ENCODE measurements at places on chromosomes 4 and X.

DNA sequence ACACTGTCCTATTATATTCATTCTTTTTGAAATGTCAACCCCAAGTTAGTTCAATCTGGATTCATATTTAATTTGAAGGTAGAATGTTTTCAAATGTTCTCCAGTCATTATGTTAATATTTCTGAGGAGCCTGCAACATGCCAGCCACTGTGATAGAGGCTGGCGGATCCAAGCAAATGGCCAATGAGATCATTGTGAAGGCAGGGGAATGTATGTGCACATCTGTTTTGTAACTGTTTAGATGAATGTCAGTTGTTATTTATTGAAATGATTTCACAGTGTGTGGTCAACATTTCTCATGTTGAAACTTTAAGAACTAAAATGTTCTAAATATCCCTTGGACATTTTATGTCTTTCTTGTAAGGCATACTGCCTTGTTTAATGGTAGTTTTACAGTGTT is 1.6 kb downstream of the CXCL1 start:
- DNase-seq = no peak

- no peak for DNase-seq
Observed at GRCh38 chr4:135186002-135186401, 984.4 kb upstream of the PABPC4L start.

DNA sequence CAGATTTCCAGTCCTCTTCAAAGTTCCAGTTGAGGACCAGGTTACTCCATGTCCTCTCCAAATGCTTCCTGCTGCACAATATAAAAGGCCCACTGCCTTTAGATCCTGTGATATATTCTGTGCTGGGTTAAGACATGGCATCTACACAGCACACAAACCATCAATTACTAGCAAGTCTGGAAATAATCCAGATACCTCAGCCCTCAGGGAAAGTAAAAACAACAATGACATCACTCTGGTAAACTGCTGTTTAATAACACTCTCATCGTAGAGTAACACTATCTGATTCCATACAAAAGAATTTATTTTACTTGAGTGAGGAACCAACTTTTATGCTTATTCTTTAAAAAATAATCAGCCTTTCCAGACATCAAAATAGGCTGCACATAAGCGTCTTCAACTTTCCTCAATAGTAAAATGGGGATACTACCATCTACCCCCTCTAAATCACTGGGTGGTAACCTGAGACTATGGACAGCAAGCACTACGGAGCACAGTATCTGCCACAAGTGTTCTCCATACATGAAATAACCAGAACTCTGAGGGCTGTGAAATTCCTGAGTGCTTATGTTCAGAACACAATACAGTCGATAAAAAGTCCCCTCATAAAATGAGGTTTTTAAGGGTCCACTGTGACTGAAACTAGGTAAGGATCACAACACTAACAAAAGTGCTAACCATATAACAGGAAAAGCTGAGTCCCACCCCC is 53.4 kb downstream of the ABCG2 start:
- no peak for DNase-seq

- DNase-seq = no peak
Observed at GRCh38 chr4:57405359-57405758, 295.2 kb upstream of the IGFBP7 start.

DNA sequence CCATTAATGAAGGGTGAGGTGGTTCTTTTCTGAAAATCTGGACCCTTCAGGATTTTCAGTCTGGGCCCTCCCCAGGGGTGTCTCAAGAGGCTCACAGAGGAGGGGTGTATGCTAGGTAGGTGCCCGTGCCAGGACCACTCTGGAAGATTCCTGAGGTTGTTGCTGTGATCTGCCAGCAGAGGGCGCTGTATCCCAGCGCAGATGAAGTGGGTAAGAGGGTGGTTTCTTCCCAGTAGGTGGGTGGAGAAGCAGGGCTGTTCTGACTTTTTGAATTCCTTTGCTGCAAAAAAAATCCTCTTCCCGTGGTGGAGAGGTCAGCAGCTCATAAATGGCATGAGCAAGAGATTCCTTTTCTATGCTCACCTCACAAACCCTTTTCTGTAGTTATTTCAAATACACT is 51.1 kb downstream of the SCML1 start:
- DNase-seq = peak; percentile 30

DNA sequence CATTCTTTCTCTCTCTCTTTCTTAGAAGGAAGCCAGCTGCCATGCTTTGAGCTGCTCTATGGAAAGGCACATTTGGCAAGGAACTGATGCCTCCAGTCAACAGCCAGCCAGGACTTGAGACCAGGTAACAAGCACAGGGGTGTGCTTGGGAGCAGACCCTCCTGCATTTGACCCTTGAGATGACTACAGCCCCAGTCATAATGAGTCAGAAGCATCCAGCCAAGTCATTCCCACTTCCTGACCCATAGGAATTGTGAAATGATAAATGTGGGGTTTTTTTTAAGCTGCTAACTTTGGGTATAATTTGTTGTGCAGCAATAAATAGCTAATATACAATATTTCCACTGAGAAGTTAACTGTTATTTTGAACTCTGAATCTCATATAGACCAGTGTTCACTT is 446.9 kb downstream of the GRXCR1 start:
- DNase-seq = no peak

GRCh38 chr4:76361689-76362412 is 55.3 kb downstream of the STBD1 start:
- no peak for DNase-seq

DNA sequence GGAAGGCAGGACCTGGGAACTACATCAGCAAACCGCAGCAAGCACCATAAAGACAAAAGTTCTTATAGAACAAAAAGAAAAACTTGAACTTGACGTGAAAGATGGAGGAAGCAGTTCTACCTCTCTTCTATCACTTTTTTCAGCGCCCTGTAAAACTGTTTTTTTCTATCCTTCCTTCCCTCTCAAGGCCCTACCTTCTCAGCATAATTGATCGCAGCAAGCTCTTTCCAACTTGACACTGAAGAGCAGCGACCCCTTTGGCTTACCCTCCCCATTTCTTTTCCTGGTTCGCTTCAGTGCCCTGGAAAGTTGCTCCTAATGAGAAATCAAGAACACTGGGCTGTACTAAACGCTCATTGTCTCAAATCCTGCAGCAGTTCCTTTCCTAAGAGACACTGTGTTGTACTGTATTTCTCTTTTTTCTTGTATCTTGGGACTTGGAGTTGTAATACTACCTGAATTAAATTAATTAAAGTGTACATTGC is 150.6 kb upstream of the SLC4A4 start:
- DNase-seq = no peak

DNA sequence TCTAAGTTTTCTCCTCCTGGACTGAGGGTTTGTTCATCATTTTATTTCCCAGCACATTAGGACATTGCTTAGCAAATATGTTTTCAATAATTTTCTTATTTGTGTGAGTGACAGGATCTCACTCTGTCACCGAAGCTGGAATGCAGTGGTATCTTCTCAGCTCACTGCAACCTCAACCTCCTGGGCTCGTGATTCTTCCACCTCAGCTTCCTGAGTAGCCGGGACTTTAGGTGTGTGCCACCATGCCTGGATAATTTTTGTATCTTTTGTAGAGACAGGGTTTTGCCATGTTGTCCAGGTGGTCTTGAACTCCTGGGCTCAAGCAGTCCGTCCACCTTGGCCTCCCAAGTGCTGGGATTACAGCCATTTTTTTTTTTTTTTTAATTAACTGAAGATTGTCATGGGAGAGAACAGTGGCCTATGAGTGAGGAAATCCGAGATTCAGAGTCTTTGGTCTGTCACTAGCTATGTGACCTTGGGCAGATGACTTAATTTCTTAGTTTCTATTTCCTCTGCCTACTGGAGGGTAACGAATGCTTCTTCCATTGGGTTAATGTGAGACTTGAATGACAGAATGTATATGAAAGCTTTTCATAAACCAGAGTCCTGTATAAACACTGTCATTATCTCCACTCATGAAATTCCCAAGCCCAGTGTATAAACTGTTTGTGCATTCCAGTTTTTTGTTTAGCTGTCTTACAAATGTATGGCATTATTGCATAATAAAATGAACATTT is 23.9 kb downstream of the MOB1B start:
- no peak for DNase-seq

- DNase-seq = no peak
Observed at GRCh38 chrX:153956044-153956907, 11.8 kb upstream of the RENBP start.

- DNase-seq = no peak
Observed at GRCh38 chr4:153989505-153989904, 200.6 kb upstream of the SFRP2 start.

GRCh38 chr4:33025236-33025635 is 2305.1 kb downstream of the PCDH7 start:
- DNase-seq = no peak

- DNase-seq = no peak
Observed at GRCh38 chrX:41670112-41670511, 18.7 kb upstream of the GPR34 start.

DNA sequence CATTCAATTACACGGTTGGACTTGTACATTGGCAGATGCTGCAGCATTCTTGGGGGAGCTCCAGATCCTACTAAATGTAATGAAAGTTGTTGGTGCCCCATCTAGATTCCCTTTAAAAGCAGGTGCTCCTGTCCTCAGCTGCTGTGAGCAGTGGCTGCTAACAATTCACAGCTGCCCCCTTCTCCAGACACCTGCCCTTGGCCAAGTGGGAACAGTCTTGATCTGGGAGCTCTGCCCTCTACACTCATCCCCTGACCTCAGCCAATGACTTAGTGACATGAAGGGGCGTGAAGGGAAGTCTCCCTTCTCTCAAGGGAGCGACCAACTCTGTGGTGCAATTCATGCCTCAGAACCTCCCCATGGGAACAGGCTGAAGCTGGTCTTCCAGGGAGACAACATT is 125.7 kb downstream of the EIF4E start:
- no peak for DNase-seq

- no peak for DNase-seq
Observed at GRCh38 chr4:98851806-98852205, 77.1 kb downstream of the EIF4E start.

- no peak for DNase-seq
Observed at GRCh38 chr4:123555233-123555806, 158.7 kb downstream of the SPRY1 start.

GRCh38 chr4:62771983-62772557 is 1571.9 kb downstream of the ADGRL3 start:
- no peak for DNase-seq

DNA sequence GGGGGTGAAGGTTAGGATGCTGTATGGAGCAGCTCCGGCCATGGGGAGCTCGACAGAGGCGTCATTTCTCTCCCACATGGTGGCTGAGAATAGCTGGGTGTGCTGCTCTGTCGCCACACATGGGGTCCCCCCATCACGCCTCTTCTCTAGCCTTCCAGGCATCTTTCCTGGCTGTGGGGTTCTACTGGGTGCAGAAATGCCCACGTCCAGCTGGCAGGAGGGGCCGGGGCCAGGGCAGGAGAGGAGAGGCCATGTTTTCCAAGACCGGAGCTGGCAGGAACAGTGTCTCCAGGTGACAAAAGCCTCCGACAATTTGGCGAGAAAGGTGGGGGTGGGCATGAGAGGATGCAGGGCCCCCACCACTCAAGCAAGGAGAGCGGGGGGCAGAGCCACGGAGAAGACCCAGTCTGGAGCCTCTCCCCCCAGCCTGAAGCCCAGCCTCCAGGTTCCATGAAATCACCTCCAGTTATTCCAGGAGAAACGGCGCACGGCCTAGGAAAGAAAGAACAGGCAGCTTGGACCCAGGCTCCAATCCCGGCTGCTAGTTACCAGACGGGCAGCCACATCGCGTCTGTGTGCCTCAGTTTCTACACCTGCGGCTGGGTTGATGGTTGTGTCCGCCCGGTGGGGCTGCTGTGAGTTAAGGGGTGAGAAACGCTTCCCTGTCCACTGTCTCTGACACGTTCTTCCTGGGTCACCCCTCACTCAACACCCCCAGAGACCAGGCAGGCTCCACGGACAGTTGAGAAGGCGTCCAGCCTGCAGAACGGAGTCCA is 27.4 kb upstream of the SPON2 start:
- DNase-seq = no peak

- no peak for DNase-seq
Observed at GRCh38 chrX:118324588-118324987, 21.3 kb upstream of the WDR44 start.

DNA sequence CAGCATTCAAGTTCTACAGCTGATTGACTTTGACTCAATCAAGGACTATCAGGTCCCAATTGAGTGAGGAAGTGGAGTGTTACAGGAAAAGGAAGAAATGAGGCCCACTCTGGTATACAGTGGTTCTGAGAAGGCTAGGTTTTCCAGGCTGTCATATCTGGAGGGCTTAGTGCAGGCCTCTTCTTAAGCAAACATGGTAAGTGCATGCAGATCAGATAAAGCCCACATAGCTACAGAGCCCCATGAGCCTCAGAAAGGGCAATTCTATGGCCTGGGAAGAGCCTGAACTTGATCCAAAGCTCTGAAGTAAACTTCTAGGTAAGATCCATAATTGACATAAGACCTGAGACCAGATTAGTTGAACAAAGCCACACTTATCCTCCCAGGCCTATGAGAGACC is 29.0 kb upstream of the MAOA start:
- no peak for DNase-seq

- DNase-seq = no peak
Observed at GRCh38 chr4:107888237-107888636, 43.1 kb upstream of the CYP2U1 start.

DNA sequence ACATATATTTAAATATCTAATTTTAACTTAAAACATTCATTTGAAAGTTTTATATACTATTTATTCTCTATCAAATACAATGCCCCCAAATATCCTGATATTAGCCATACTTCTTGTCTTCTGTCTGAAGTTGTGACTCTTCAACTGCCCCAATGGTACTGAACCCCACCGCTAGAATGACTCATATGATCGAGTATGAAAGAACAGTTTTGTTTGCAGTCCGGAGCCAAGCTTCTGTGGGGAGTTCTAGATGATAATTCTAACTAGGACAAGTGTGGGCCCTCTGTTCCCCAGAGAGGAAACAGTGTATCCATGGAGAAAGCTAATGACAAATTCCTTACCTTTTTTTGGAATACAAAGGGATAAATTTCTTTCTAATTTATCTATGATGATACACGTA is 24.7 kb upstream of the CT47A1 start:
- no peak for DNase-seq

GRCh38 chrX:40058719-40059118 is 39.0 kb downstream of the BCOR start:
- no peak for DNase-seq

DNA sequence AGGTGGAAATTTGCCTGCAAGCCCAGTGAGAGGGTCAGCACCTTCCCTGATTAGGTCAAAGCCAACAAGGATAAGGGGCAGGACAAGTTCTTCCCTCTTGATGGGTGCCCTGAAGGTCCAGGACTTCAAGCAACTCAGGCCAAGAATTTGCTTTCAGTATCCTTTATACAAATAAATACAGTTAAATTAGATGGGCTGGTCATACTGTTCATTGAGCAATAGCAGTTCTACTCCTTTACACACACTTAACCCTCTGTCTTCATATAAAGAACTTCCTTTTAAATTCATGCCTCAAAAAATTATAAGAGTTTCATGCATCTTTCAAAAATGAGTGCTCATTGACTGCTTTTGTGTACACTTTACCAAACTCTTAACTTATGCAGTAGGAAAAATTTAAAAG is 392.0 kb downstream of the SPRY1 start:
- no peak for DNase-seq
